RKO (cell line): ENCODE measurements at places on chromosomes 11 and 22.
A peak's percentile ranks its signal among the peaks of the same experiment; 100 is the strongest.

- DNase-seq: no peak
Observed at GRCh38 chr11:126008956-126009355, 53.7 kb downstream of the CDON start.

- DNase-seq: peak; percentile 12
Observed at GRCh38 chr11:91136631-91137030, 913.8 kb upstream of the CHORDC1 start.

DNA sequence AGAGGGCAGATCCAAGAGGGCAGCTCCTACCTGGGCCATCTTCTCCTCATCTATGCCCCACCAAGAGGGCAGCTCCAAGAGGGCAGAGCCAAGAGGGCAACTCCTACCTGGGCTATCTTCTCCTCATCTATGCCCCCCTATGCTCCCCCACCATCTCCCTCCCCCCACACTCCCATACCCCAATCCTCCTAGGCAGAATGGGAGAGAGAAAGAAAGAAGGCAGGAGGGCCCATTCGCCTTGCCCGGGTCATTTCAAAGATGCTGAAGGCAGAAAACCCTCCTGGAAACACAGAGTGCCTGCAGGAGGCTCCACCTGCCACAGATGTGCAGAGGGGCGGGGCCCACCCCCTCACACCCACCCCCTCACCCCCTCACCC is 78.5 kb downstream of the BUD13 start:
- DNase-seq: no peak

- no peak for DNase-seq
Observed at GRCh38 chr11:64755681-64756361, 4.0 kb downstream of the PYGM start.

DNA sequence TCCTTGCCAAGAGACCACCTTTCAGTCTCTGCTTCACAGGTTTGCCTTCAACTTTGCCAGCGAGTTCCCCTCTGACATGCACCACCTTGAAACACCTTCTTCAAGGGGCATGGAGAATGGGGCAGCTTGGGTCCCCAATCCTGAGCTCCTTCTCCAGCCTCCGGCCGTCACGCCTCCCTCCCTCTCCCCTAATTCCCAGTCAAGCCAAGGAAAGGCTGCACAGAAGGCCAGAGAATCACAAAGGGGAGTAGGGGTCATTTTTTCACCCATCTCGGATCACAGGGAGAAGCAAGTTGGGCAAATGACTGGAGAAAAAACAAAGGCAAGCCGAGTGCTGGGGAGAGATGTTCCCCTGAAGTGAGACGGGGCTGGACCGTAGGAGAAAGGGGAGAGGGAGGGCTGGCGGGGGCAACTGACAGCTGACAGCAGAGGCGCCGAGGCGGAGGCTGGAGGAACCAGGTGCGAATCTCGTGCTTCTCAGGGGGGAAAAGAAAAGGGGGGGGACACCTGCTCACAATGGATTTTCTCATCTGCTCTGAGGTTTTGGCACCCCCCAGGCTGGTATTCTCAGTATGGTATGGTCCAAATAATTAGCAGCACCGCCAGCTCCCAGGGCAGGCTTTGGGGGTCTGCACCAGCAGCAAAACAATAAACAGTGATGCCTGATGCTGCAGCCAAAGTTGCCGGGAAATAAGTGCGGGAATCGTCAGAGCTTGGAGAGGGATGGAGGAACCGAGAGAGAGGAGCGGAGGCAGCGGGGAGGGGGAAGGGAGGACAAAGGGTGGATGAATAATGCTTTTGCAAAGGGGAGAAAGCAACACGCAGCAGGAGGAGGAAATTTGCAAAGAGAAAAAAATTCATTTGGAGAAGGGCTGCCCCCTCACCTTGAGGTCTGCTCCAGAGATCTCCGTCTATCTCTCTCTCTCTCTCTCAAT is 644 bp downstream of the YPEL4 start:
- no peak for DNase-seq

DNA sequence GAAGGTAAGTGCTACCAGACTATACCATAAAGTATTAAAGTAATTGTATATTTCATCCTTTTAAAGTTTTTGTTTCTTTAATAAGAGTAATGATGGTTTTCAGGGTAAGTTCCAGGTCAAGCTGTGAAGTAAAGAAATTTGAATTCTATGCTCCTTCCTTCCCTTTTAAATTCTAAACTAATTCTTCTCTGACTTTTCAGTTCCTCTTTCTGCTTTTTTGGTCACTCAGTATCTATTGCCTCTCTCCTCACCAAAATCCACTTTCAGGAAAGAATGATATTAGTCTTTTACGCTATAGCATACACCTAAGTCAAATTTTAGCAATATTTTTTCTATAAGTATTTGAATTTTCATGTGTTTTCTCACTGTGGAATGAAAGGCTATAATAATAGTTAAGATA is 8.2 kb downstream of the MMP8 start:
- no peak for DNase-seq
